ENCODE measurements at places on chromosomes 11 and 22.

DNA sequence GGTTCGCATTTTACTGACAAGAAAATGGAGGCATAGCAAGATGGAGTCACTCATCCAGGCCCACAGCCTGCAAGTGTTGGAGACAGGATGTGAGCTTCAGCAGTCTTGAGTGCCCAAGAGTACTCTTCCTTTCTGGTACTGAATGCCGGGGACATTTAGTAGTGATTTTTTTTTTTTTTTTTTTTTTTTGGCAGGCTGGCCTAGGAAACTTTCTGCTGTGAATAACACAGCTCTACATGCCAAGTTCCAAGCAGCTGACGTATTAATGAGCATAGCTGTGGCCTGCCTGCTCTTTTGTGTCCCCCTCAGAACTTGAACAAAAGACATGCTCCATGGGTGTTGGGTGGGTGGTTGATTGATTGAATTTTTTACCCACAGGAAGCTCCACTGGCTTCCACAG, 195.5 kb upstream of the CADM1 start:
- DNase-seq, result no peak

GRCh38 chr22:29733362-29734201, 13.8 kb downstream of the CABP7 start:
- DNase-seq, result no peak

DNA sequence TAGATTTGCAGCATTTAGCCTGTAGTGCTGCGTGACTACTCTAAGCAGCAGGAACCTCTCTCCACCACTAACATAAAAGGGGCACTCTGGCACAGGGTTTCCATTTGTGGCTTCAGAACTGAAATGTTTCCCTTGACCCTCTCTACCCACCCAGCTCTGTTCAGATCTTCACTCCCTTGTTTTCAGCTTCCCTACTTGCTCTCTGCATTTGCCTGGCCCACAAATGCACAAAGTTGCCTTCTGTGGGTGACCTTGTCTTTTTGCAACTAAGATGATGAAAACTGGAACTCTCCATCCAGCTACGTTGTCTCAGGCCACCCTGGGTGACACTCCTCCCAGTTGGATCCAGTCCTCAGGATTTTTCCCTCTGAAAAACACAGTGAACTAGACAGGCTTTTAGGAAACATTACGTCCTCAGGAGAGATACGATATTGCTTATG, 19.8 kb upstream of the PSMA1 start:
- DNase-seq, result no peak

- DNase-seq, result no peak
Measured at GRCh38 chr11:117842131-117842941, 17.8 kb upstream of the FXYD2 start.

DNA sequence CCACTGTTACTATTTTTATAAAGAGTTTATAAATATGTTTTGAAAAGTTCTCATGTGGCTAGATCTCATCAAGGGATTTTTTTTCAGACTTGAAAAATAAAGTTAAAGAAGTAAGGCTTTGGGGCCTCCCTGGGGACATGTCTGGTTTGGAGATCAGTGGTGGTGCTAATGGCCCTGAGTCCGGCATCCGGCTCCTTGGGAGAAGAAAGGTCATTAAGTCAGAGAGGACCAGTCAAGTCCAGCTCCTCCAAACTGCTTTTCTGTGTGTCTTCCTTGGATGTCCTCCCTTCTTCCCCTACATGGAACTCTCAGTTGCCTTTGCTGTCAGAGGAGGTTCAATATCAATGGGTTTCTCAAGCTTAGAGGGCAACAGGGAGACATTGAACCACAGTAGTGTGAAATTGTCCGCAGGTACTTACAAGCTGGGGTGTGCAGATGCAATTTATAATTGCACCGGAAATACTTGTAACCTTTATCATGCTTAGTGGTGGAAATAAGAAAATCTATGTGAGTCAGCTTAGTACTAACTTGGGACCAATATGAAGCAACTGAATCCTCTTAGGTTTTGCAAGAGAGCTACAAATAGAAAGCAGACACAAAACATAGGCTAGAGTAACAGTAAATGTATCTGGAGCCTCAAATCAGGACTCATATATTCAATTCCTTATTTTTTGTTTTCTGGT, 144.3 kb downstream of the TEAD1 start:
- no peak for DNase-seq

DNA sequence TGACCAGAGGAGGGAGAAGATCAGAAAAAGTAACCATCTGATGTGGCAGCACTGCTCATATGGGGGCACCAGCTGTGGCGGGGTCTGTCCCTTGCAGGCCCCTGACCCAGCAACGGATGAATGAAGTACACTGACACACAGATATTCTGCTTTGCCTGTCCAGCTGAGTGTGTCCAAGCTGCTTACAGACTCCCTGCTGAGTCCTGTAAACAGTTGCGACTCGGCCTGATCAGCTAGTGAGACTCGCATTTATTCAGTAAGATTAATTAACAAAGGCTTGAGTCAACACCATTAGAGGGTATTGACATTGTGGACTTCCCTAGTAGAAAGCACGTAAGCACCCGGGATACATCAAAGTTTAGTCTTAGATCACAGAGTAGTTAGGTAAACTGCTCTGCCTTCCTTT, 15.3 kb upstream of the OR10D3 start:
- DNase-seq, result no peak

GRCh38 chr11:44992181-44992582, 41.5 kb upstream of the TP53I11 start:
- no peak for DNase-seq

- DNase-seq, result no peak
Measured at GRCh38 chr22:19149047-19149883, 827 bp downstream of the GSC2 start.

- no peak for DNase-seq
Measured at GRCh38 chr11:120929664-120930154, 94.2 kb upstream of the TBCEL start.

DNA sequence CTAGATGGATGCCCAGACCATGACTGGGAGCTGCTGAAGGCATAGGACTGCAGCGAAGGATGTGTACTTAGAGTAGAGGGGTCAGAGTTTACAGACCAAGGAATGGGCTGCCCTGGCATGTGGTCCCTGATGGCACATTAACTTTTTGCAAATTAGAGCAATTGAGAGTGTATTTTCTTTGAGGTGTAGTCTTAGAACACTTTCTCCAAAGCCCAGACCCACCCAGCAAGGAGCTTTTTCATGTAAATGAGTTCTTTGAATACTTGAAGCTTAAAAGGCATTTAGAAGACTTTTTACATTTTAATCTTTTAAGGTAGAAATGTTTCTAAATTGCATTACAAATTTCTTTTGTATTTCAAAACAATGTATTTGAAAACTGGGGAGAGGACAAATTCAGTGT, 8.9 kb downstream of the OR4X1 start:
- no peak for DNase-seq

- no peak for DNase-seq
Measured at GRCh38 chr11:77024745-77025144, 9.5 kb upstream of the B3GNT6 start.

GRCh38 chr11:44581246-44581645, 15.8 kb downstream of the CD82 start:
- no peak for DNase-seq

DNA sequence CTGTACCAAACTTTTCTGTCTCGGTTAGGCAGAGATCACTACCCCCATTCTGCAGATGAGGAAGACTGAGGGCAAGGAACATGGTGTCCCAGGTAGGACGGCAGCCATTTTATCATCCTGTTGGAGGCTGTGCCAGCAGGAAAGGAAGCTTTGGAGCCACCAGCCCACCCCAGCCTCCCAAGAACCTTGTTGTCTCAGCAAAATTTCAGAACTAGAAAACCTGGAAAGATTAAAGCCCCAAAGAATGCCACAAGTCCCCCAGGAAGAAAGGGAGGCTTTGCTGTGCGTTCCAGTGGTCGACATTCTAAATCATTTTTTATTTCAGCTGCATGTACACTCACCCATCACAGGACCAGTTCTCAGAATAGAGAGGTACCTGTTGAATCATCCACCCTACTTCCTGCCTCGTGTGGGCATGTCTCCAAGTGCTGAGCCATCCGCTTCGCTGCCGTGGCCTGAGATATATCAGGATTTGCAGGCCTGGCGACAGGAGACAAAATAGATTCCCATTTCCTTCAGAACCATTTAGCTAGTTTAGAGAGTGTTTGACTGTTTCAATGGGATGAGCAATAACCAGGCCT, 13.0 kb upstream of the EIF3D start:
- no peak for DNase-seq

GRCh38 chr22:25134028-25134427, 65.6 kb upstream of the CRYBB3 start:
- DNase-seq, result no peak

GRCh38 chr11:65785319-65786007, 1.4 kb upstream of the OVOL1 start:
- DNase-seq, result no peak

- no peak for DNase-seq
Measured at GRCh38 chr22:37212174-37212906, at the start of gene SSTR3. Gene SSTR3 (minus strand): TSS chr22:37212477. CDS start chr22:37207803, 4,674 bp downstream.

GRCh38 chr11:11735586-11735985, 106.2 kb upstream of the USP47 start:
- DNase-seq, result no peak

GRCh38 chr11:61140416-61140815, 20.8 kb downstream of the VPS37C start:
- no peak for DNase-seq

- DNase-seq, result no peak
Measured at GRCh38 chr11:126857860-126858808, 142.4 kb downstream of the KIRREL3 start.

DNA sequence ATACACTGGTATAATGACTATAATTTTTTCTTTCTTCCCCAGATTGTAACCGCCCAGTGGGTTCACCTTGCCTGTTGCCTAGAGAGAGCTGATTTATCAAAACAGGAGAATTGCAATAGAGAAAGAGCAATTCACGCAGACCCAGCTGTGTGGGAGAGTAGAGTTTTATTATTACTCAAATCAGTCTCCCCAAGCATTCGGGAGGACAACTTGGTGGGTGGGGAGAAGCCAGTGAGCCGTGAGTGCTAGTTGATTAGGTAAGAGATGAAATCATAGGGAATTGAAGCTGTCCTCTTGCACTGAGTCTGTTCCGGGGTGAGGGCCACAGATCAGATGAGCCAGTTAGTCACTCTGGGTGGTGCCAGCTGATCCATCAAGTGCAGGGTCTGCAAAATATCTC, 73.2 kb downstream of the SLC35F2 start:
- no peak for DNase-seq

DNA sequence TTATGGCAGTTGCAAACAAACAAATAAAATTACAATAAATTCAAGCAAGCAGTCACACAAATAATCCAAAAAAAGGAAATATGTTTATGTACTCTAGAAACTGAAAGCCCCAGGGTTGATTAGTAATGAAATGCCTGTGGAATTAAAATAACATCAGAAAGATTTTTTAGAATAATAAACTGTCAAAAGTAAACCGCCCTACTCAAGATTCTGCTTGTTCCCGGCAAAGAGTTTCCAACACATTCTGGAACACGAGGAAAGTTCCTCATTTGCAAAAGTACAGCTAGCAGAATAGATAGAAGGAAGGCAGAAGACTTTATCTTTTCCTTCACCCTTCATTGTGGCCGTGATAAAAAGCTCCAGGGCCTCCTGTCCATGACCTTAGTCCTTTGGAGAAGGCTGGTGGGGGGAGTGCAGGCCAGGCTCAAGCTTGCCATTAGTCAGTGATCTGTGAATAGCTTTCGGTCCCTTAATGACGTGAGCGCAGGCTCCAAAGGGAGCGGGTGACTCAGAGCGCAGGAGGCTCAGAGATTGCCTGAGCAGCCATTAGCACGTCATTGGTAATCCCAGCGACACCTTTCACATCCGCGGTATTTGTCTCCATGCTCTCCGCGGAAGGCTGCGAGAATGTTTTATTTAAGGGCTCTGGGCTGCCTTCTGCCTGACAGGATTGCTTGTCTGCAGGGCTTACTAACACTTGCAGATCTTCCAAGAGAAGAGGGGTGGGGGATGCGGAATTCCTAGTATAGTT, 458.3 kb downstream of the METTL15 start:
- DNase-seq, result peak; percentile 3

DNA sequence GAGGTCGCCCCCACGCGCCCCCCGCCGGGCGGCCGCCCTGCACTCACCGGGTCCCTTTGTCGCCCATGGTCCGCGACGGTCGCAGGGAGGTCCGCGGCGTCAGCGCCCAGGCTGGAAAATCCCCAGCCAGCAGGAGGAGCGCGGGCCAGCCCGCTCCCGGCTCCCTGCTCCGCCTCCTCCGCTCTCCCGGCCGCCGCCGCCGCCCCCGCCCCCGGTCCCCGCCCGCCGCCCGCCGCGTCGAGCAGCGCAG, at the start of gene ARRB1:
Gene ARRB1, minus strand, starts transcription at position 121 of the 250 bp plus-strand sequence. Its CDS starts 54 bp downstream, at position 67.
- DNase-seq, result no peak

GRCh38 chr11:120523196-120523595, 11.6 kb downstream of the GRIK4 start:
- DNase-seq, result no peak

- DNase-seq, result no peak
Measured at GRCh38 chr11:83157594-83158356, 844 bp downstream of the PCF11 start.

- DNase-seq, result no peak
Measured at GRCh38 chr11:83681031-83681781, 395.0 kb upstream of the CCDC90B start.

- no peak for DNase-seq
Measured at GRCh38 chr11:4018641-4019040, 76.0 kb upstream of the RRM1 start.

GRCh38 chr11:9774109-9774508, 110.2 kb downstream of the SWAP70 start:
- no peak for DNase-seq

GRCh38 chr22:25035715-25036114, 83.2 kb downstream of the KIAA1671 start:
- DNase-seq, result no peak

DNA sequence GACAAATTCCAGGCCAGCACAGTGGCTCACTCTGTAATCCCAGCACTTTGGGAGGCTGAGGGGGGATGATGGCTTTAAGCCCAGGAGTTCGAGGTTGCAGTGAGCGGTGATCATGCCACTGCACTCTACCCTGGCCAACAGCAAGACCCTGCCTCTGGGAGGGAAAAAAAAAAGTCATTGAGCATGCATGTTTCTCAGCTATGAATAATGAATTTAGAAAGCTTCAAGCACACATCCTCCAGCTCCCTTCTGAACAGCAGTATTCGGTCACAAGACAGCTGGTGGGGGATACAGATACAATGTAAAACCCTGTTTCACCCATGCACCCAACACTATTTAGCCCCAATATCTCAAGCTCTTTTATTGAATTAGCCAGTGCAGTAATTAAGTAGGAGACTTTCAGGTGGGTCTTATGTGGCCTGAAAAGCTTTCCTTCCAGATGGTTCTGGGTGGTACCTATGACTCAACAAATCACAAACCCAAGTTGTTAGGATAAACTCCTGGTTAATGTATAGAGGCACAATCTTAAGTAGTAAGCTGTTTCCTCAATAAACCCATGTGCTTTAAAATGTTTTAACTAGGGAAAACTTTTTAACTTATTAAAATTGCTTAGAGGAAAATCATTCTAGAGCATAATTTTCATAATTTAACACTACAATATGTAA, 13.4 kb downstream of the PRDM10 start:
- no peak for DNase-seq

- DNase-seq, result no peak
Measured at GRCh38 chr11:2769409-2770095, 69.8 kb upstream of the KCNQ1OT1 start.
